Gastrocnemius medialis (tissue), 4 donors: ENCODE measurements at places on chromosomes 2 and 18.

GRCh38 chr2:11242542-11243174 is 87.4 kb downstream of the SLC66A3 start:
- no peak for DNase-seq

- peak; percentile 23 for DNase-seq
Observed at GRCh38 chr2:182372661-182373060, 54.2 kb downstream of the PDE1A start.

- peak; percentile 28 for DNase-seq
Observed at GRCh38 chr2:101307950-101308431, 510 bp downstream of the RNF149 start.

DNA sequence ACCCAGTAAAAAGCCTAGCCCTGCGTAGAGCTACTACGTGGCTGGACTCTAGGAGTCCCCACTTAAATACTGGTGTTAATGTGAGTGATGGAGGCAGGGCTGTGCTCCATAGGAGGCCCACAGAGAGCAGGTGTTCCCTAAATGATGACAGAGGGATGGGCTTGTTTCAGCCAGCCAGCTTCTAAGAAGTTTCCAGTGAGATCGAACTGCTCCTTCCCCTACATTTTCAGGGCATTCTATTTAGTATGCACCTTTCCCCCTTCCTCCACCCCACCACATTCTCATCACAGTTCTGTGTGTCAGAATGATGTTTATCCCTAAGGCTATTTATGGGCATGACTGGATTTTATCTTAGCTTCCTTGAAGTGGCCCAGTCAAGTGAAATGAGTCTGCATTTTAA is 213.0 kb downstream of the TRIB2 start:
- no peak for DNase-seq

GRCh38 chr2:181300600-181301291 is 156.4 kb upstream of the ITGA4 start:
- DNase-seq: no peak
